ENCODE measurements at places on chromosomes 12 and 14.

DNA sequence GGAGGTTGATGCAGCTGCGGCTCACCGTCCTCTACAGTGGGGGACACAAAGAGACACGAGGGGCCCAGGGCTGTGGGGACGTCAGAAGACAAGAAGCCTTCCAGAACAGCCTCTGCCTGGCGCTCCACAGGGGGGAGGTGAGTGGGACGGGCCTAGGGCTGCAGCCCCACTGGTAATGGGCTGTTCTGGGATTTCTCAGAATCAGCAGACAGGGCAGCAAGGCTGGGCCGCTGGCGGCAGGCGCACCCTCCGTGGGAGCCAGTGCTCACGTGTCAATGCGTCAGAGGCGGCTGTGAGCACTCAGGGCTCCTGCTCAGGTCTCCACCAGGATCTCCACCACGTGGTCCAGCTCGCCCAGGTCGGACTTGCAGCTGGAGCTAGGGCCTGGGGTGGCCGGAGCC lies 10.0 kb downstream of the CDCA4 start:
- DNase-seq, result no peak

DNA sequence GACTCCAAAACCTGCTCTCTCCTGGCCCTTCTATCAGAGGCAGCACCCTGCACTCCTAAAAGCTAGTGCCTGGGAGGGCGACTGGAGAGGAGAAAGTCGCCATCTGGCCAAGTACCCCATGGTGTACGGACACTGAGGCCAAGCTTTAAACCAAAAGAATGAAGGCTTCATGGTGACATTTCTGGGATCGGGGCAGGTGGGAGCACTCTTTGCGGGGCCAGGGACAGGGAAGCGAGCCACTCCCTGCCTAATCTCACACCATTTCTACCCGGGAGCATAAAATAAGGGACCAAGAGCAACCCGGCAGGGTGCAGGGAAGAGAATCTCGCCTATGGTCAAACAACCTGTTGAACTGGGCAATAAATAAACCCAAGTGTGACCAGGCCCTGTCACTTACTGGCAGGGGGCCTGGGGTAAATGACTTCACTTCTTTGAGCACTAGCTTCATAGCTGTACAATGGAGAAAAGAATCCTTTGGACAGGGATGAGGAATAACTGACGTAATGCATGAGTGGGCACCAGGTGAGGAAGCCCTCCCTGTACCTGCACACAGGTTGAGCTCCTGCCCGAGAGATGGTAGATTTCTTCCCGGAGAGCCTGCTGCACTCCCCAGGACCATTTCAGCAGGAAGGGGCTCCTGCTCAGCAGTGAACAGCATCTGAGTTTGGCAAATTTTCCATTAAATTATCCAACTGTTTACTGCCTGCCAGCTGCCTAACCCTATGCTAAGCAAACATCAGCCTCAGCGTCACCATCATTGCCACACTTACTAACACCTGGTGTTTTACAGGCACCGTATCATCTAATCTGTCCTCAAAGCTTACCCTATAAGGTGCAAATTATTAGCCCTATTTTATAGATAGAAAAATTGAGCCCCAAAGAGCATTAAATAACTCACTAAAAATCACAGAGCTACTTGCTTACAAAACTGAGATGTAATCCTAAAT lies 2.0 kb downstream of the SERPINA1 start:
- DNase-seq, result no peak

DNA sequence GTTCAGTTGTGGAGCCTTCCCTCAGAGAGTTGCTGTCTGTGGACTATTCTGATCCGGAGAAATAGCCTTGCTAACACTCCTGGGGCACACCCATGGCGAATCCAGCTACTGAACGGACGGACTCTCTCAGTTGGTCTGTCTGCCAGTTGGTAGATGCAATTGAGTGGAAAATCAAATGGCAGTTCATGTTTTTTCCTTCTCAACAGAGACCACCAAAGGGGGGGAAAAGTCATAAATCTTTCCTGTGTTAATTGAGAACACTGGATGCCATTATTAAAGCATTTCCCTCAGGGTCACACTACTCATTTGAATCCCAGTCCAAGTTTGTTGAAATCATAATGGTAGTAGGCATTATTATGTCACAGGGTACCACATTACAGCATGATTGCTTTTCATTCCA lies 354.3 kb upstream of the FAR2 start:
- no peak for DNase-seq

DNA sequence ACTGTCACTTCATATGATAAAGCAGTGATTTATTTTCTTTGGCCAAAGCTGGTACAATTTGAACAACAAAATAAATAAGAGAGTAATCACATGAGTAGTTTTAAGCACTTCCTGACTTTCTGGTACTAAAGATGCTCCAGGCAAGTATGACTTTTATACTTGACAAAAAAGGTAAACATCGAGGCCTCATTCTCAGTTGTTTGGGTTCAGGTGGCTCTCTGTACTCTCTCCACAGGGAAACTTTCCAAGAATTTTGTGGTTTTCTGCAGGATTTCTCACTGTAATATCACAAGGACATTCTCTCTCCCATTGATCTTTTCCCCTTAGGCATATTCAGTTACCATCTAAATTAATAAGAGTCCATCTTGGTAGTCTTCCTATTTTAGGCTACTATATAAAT lies 26.6 kb upstream of the KCNC2 start:
- DNase-seq, result no peak

- DNase-seq, result no peak
These were observed 20.4 kb upstream of the EEA1 start for GRCh38 chr12:92949466-92949865.

- DNase-seq, result no peak
These were observed 73.9 kb upstream of the EGLN3 start for GRCh38 chr14:34024768-34025144.

DNA sequence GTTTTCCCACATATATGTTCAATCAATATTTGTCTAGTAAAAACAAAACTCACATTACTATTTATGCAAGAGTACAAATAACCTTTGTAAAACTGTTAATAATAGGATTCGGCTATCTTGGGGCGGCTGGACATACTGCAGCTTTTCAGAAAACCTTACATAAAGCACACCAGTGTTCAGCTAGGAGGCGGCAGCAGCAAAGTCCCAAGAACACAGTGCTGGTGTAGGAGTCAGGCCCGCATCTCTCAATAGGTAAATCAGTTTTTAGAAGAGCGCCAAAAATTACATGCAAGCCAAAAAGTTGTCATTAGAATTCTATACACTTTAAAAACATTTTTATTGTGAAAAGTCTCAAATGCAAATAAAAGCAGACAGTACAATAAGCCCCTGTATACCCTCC lies 37.5 kb downstream of the CCDC88C start:
- DNase-seq, result no peak

DNA sequence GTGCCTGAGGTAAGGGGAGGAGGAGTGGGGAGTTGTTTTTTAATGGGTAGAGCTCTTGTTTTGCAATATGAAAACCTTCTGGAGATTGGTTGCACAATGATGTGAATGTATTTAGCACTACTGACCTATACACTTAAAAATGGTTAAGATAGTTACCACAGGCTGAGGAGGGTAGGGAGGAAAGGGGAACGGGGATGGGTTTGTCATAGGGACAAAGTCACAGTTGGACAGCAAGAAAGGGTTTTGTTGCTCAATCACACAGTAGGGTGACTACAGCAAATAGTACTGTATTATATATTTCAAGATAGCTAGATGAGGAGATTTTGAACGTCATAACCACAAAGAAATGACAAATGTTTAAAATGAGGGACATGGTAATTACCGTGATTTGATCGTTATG lies 1562.4 kb downstream of the AACS start:
- DNase-seq, result no peak

GRCh38 chr12:117439531-117440001 lies 78.1 kb upstream of the NOS1 start:
- no peak for DNase-seq

GRCh38 chr12:121326996-121327674 lies 25.1 kb downstream of the ANAPC5 start:
- DNase-seq, result no peak

- DNase-seq, result no peak
These were observed 432.1 kb downstream of the CCDC91 start for GRCh38 chr12:28622406-28622805.

DNA sequence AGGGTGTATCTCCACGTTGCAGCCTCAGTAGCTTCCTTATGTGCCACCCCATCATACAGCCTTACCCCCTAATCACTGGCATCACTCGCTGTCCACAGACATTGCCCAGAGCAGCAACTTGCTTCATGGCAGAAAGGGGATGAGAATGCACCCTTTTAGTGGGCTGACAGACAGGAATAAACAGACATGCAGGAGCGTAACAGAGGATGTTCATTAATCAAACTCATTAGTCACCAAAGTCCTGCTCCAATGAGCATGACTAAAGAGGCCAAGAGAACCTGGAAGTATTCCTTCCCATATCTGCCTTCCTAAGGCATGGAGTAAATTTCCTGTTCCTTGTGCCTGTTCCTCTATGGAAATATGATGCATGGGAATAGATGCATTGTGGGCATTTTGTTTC lies 197.0 kb downstream of the PHLDA1 start:
- no peak for DNase-seq

DNA sequence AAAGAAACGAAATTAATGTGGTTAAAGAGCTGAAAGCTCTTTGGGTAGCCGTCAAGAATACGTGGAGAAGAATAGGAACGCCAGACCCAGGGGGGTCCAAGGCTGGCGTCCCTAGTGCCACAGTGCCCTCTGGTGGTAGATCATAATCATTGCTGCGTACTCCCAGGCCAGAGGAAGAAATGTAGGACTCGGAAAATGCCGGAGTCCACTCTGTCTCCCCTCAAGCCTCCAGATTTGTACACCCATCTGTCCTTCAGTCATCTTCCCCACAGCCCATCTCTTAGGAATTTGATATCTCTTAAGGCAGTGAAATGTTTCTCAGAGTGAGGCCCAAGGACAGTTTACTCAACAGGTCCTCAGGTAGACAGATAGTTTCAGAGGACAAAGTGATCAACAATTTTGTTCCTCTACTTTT lies 25.4 kb upstream of the PLEKHG6 start:
- peak; percentile 42 for DNase-seq

DNA sequence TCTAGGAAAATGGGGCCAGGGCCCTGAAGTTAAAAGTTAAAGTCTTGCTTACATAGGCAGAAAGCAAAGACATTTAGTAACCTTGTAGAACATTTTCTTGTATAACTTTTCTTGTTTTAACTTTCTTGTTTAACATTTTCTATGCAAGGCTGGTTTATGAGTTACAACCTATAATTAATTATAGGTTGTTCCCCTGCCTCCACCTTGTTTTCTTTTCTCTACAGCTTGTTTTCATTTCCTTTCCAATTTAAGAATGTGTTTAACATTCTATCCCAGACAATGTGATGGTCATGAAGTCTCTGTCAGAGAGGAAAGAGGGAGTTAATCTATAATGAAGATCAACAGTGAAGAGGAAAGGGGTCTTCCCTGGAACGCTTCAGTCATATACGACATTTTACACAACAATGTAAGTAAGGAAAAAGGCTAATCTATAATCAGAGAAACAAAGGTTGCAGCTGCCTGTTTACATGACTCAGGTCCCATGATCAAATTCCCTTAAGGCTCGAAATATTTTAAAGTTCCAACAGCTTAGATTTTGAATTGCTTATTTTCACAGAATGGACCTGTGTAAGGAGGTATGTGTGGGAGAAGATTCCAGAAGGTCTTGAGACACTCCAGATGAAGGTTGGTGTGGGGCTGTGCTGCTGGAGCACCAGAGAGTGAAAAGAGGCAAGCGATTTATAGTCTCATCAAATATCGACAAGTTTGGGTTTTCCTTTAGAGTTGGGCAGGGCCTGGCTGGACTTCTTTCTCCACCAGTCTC lies 34.2 kb upstream of the TCL1B start:
- no peak for DNase-seq

- no peak for DNase-seq
These were observed 97.8 kb downstream of the BCL11B start for GRCh38 chr14:99174081-99174769.

DNA sequence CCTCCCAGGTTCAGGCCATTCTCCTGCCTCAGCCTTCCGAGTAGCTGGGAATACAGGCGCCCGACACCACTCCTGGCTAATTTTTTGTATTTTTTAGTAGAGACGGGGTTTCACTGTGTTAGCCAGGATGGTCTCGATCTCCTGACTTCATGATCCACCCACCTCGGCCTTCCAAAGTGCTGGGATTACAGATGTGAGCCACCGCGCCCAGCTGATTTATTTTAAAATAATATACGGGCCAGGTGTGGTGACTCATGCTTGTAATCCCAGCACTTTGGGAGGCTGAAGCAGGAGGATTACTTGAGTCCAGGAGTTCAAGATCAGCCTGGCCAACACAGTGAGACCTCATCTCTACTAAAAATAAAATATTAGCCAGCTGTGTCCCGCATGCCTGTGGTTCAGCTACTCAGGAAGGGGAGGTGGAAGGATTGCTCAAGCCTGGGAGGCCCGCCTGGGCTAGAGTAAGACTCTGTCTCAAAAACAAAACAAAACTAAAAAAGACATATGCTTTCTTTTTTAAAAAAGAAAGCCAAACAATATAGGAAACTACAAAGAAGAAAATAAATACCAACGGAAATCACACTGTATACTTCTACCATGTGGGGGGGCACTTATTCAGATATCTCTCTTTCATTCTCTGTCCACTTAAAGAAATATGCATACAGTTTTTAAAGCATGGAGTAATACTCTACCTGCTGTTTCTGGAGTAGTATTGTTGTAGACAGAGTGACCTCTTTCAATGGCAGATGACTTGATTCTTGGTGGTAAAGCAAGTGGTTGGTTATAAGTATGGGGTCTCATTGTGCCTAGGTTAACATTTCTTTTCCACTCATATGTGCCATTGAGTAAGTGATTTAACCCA lies 930 bp upstream of the MIA2 start:
- no peak for DNase-seq

DNA sequence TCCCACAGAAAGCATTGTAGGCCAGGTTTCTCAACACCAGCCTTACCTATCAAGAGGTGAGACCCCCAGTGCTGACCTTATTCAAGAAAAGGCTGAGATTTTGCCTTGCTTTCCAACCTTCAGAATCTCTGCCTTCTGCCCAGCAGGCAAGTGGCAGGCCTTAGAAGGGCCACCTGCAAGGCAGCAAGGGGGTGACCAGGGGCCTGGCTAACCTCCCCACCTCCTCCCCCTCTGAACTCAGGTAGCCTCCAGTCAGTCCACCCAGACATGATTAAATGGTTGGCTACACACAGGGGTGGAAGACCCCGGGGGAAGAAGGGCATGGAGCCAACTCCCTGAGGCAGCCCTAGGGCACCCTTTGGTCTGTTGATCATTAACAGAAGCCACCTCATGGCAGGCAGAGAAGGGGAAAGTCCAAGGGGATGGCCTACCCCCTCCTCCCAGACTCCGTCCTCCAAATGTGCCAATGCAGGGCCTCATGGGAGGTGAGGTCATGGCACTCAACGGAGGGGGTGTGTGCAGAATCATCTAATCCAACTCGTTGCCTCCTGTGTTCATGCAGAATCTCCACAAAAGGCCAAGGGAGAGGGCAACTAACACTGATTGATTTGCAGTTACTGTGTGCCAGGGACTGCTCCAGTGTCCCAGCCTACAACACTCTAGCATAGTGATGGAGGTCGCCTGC lies 8.5 kb downstream of the ZFP36L1 start:
- no peak for DNase-seq

GRCh38 chr14:103028161-103028767 lies 29.1 kb downstream of the CDC42BPB start:
- no peak for DNase-seq

- DNase-seq, result no peak
These were observed 49.7 kb upstream of the OVCH1 start for GRCh38 chr12:29547151-29547632.
